ENCODE measurements at places on chromosomes 1 and 21.

- DNase-seq = peak; percentile 93
Observed at GRCh38 chr1:27234049-27234882, at the start of gene WDTC1. Gene WDTC1 (plus strand): TSS chr1:27234632. CDS start chr1:27261055, 26,423 bp downstream.

DNA sequence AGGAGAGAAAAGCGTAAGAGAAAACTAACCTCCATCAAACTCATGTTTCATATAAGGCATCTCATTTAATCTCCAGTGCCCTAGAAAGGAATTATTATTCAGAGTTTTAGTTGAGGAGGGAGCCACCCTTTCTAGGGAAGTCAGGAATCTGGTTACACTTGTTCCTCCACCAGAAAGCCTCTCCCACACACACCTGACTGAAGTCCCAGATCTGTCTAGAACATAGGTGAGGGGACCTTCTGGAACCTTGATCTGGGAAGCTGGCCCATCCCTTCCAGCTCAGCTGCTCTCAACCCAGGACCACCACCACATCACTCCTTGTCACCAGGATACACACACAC lies 1.9 kb upstream of the DENND2D start:
- DNase-seq = no peak

DNA sequence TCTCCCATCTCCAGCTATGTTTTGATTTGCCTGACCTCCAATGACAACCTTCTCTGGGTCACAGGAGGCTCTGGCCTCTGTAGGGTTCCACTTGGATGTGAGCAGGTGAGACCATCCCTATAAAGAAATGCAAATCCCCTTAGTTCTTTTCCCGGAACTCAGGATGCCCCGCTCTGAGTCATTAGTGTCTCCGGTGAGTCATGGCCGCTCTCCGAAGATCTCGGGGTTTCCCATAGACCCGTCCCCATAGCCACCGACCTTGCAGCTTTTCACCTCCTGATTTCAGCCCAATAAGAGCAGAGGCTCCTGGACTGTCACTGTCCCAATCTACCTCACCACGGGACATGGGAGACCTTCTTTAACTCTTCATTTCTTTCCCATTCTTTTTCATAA lies 98.2 kb downstream of the PGBD5 start:
- DNase-seq = no peak

DNA sequence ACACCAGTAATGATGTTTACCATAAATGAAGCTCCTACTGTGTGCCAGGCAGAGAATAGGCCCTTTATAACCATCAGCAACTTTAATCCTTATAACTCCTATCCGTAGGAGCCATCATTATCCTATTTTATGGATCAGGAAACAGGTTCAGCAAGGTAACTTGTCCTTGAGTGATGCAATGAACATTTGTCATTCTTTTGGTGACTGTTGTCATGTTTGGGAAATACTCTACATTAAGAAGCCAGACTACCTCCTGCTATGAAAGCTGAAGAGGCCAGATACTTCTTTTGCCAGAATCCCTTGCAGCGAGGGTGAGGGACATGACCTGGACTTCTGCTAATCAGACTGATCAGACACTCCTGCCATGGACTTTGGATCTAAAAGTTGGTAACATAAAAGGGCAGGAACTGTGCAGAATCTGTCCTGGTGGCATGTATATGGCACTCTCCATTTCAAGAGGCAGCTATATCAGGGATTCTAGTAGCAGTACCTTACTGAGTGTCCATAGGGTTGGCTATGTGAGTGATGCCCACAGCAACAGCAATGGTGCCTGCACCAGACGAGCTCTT lies 33.1 kb upstream of the SRRM1 start:
- DNase-seq = no peak

GRCh38 chr1:48017716-48018115 lies 20.5 kb upstream of the TRABD2B start:
- no peak for DNase-seq

GRCh38 chr1:246139745-246140182 lies 367.3 kb downstream of the SMYD3 start:
- DNase-seq = no peak

DNA sequence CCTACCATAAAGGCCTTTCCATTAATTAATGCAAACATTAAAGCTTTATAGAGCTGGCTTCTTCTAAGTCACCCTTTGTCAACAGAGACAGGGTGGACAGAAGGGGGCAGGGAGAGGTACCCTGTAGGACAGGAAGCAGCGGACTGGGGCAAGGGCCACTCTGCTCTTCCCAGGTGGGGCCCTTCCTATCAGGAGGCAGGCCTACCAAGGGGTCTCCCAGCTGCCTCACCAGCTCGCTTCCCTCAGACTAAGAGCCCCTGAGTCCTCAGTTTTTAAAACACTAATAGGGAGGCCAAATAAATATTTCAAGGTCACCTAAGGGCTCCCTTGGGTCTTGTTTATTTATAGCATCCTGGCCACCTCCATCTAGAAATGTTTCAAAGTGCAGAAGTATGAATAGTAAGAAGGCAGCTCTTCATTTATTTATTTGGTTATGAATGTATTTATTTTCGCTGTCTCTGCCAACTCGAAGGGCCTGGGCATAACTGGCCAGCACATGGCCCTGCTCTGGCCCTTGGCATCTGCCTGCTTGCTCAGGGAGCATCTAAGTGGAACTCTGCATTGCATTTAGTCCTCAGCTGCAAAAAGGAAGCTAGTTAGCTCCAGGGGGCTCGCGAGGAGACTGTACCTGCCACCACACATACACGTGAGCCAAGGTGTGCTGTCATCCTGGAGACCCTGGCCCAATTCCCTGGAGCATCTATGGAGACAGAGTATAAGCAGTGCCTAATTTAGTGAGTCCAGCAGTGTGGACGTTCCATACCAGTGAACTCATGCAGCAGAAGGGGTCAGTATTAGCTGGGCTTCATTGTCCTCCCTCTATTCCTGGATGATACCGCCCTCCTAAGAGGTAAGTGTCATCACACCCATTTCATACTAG lies 395.1 kb upstream of the VAMP3 start:
- DNase-seq = no peak

DNA sequence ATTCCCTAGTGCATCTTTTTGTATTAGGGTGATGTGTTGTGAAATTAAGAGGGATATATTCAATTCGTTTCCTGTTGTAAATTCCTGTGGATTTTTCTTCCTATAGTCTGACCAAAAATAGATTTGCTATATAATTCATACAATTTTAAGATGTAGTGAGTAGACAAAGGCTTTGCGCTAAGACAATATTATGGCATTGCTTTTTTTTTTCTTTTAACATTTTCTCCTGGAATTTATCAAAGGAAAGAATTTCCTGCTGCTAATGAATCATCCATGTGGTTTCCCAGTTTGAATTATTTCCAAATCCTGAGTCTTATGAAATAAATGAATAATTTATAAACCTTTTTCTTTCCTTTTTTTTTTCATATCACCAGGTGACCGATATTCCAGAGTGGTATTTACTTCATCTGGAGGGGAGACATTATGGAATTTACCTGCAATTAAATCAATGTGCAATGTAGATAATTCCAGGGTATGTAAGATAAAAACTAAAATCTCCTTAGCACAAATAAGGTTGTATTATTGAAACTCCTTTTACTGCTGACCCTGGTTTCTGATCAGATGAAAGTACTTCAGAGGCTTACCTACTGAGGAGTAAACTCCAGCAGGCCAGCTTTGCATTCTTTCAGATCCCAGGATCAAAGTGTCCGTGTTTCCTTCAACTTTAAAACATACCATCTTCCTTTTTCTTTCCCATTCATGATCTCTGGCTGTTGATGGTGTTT lies 148.4 kb downstream of the TLR5 start:
- DNase-seq = no peak

DNA sequence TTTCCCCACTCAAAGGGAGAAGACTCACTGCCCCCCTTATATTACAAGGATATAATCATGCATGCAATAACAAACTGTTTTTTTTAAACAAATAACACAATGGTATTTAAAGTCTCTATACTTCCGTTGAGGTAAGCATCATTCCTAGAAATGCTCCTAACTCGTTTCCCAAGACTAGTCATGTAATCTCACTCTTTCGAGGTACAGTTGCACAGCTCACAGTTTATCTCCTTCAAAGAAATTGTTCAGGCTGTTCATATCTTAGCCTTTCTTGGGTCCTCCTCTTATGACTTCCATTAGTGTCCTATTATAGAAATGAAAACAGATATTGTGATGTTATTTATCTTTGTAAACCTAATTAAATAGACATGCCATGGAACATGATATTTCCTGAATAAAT lies 705.0 kb downstream of the KCNT2 start:
- no peak for DNase-seq

GRCh38 chr1:53583868-53584776 lies 124.9 kb downstream of the DMRTB1 start:
- no peak for DNase-seq

DNA sequence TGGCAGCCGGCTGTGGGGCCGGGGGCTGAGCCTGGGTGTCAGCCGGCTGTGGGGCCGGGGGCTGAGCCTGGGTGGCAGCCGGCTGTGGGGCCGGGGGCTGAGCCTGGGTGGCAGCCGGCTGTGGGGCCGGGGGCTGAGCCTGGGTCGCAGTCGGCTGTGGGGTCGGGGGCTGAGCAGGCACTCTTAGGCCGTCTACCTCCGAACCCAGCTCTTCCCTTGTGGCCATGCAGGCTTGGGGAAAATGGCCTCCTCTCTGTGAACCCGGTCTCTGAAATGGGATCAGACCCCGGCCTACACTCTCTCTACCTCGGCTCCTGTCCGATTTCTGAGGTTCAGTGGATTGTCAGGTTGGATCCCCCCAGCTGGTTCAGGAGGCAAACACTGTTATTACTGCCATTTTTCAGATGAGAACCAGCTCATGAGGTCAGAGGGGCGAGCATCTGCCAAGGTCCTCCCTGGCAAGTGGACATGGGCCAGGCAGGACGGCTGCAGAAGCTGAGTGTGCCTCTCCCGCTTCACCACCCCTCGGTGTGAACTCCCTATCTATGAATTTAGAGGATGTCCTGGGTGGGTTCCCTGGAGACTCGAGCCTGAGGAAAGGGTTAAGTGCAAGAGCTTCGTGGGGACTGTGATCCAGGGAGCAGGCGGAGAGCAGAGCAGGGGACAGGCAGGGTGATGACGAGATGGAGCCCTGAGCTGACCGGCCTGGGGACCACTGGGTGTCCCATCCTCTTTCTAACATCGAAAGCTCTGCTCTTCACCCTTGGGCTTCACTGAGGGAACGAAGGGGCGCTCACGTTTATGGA lies 10.9 kb upstream of the COL18A1 start:
- DNase-seq = no peak

GRCh38 chr21:15850645-15851044 lies 120.9 kb downstream of the USP25 start:
- DNase-seq = no peak

DNA sequence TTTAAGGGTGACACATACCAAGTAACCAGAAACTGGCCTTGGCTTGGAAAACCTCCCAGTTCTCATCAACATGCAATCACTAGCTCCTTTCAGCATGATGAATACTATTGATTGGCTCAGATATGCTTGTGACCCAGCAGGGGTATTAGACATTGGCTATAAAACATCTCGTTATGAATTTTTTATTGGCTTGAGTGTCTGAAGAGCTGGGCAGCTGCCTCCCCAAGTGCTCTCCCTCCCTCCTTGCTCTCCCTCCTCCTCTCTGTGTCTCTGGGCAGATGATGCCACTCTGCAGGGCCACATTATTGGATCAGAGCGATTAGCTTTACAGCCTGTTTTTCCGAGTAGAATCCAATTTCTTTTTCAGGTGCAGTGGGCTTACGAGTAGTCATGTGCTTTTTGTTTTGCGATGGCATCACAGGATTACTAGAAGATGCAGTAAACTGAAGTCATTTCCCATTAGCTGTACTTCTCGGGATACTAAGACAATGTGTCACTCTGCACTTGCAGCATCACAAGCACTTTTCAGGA lies 79.3 kb upstream of the ATF3 start:
- DNase-seq = no peak

GRCh38 chr1:171421413-171422020 lies 63.8 kb upstream of the PRRC2C start:
- no peak for DNase-seq

- DNase-seq = no peak
Observed at GRCh38 chr1:204616641-204617040, 68.9 kb downstream of the LRRN2 start.

DNA sequence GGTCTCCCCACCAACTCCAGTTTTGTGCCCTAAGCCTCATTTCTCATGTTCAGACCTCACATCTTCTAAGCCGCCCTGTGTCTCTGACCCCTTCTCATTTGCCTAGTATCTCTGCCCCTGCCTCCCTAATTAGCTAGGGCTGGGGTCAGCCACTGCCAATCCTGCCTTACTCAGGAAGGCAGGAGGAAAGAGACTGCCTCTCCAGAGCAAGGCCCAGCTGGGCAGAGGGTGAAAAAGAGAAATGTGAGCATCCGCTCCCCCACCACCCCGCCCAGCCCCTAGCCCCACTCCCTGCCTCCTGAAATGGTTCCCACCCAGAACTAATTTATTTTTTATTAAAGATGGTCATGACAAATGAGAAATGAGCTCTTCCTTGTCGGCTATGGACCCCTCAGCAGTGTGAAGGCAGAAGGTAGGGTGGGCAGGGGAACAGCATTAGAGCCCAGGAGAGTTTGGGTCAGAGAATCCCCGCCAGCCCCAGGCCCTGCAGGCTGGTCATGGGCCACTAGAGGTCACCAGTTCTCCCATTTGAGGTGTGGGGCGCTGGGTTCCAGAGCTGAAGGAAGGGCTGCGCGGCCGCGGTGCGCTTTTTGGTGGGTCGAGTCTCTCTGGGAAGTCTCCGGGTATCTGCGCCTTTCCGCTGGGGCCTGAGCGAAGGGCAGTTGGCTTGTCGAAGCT lies 11.5 kb downstream of the ADAMTSL4 start:
- peak; percentile 50 for DNase-seq

- no peak for DNase-seq
Observed at GRCh38 chr1:204740354-204740753, 54.8 kb upstream of the LRRN2 start.

Measured in NCI-H187 treated with DMSO at 0.1 percent for 48 hours (cell line).